ENCODE measurements at places on chromosomes 4 and X. TPM values are rescaled to one million over a fixed set of nuclear protein-coding genes. Genes with fewer than 3 reads are reported as not detected.

RASSF6 gene
- total RNA-seq = under 0.01 TPM

BCOR gene
- total RNA-seq = 7.0 TPM

COL25A1 gene
- total RNA-seq = not detected

CRMP1 gene
- total RNA-seq = not detected

PAGE2 gene
- not detected for total RNA-seq
